Breast epithelium (tissue), 4 donors: ENCODE measurements at places on chromosomes 4 and X. TPM values are rescaled to one million over a fixed set of nuclear protein-coding genes. Genes with fewer than 3 reads are reported as not detected.

DNA sequence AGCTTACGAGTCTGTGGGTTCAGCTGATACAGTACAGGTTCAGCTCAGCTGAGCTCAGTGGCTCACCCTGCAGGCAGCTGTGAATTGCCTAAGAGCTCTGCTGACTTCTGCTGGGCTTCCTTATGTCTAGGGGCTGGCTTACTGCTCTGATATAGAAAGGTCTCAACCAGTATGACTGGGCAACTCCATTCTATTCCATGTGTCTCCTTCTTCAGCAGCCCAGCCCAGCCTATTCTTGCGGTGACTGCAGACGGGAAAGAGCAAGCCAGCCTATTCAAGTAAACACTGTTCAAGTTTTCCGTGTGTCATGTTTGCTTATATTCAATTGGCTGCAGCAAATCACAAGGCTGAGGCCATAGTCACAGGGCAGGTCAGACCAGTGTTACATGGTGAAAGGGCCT, 615.4 kb upstream of the ZFP42 start:
- DNase-seq = no peak

GRCh38 chr4:182425302-182425701, 182.1 kb downstream of the TENM3 start:
- DNase-seq = no peak

Gene BRS3
- not detected for total RNA-seq

Gene MBNL3
- 7.5 TPM for total RNA-seq

DNA sequence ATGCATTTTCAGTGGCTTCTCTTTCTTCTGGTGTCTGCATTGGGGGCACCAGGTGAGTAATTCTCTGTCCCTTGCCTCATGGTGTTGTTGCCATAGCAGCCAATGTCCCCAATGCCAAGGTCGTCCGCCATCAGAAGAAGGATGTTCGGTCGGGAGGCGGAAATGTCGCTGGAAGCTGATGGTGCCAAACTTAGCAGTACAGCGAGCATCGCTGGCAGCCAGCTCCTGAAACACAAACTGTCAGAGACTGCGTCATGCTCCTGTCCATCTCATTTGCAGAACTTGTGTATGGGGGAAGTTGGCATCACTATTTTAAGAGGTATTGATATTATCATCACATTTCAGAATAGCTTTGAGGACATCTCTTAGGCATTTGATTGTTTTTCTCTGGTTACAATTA, 29.1 kb upstream of the ARSD start:
- DNase-seq = no peak

Gene BEX1
- 1.3 TPM for total RNA-seq

GRCh38 chr4:142405021-142405694, 440.9 kb downstream of the INPP4B start:
- no peak for DNase-seq

- no peak for DNase-seq
Observed at GRCh38 chrX:104411800-104412199, 154.2 kb upstream of the IL1RAPL2 start.

- no peak for DNase-seq
Observed at GRCh38 chr4:43148481-43148880, 256.0 kb downstream of the GRXCR1 start.

DNA sequence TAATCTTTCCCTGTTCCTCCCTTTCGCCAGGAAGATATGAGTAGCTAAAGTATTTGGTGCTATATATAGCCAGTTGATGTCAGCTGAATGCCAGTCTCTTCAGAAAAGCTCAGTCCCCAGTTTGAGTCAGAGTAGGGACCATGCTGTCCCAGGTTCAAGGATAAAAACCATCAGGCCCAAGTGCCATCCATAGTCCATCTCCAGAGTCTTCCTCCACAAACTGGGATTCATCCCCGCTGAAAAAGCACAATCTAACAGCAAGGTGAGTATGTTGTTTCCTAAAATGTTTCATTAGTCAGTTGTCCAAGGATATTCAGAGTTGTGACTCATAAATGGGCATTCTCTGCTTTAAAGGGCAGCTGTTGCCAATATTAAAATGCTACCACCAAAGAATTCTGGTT, at the start of gene MYOZ2:
MYOZ2 (plus strand) TSS at position 112 of the 401 bp plus-strand sequence. CDS start 694 bp downstream, outside the sequence.
- no peak for DNase-seq

GRCh38 chr4:40481977-40482376, 146.8 kb downstream of the CHRNA9 start:
- DNase-seq = no peak

Gene HEPH
- total RNA-seq = 8.8 TPM

- no peak for DNase-seq
Observed at GRCh38 chrX:138859421-138859820, 147.9 kb upstream of the FGF13 start.

DNA sequence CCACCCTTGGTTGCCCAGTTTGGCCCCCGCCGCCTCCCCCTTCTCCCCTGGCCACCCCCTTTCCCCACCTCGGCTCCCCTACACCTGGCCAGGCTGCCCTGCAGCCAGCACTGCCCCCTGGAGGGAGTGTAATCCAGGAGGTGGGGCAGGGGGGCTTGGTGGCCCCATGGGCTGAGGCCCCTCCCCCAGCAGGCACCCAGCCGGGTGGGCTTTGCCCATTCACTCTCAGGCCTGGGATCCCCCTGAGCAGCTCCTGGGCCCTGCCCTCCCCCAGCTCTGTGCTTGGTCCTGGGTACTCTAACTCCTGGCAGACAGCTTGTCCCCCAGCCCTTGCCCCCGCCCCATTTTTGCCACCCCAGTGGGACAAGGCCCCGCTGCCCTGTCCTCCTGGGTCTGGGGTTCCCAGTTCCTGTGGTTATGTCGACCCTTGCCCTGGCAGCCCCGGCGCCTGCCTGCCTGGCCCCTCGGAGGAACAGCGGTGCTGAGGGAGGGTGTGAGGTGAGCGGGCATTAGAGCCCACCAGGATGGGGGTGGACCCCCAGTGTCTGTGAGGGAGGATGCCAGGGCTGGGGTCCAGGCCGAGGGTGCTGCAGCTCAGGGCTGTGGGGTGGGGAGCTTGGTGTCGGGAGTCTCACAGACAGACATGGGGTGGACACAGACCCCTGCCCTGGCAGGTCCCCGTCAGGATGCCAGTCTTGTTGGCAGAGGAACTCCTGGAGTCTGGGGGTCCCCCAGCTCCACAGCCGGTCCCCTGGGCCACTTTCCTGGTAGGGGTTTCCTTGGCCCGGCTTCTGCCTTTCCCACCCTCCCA, 10.2 kb downstream of the NAT8L start:
- DNase-seq = no peak

DNA sequence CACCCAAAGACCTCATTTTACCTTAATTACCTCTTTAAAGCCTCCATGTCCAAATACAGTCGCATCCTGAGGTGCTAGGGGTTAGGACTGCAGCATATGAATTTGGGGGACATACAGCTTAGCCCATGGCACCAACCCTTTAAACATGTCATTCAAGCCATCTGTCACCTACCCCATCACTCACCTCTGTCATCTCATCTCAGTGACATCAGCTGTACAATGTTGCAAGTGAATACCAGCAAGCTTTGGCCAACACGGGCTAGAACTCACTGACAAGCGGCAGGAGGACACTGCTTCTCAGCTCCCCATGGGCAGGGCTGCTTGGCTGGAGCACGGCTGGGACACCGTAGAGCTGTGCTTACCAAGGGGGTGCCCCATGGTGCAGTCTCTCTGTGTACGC, 107.5 kb downstream of the STK32B start:
- no peak for DNase-seq

DNA sequence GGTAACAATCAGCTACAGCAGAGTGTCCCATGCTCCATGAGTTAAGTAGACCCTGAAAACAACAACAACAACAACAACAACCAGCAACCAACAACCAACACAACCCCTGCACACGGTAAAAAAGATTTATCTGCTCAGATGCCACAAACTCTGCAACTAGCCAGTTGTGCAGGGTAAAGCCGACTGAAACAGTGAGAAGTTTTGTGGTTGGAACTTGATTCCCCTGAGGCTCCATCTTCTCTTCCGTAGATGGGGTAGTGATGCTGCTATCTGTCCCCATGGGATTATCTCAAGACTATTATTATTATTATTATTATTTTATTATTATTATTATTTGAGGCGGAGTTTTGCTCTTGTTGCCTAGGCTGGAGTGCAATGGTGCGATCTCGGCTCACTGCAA, 50.6 kb upstream of the RAPGEF2 start:
- DNase-seq = no peak

- DNase-seq = no peak
Observed at GRCh38 chr4:78370631-78371372, 180.8 kb upstream of the ANXA3 start.

- DNase-seq = no peak
Observed at GRCh38 chr4:32219306-32220075, 1499.3 kb downstream of the PCDH7 start.

- DNase-seq = no peak
Observed at GRCh38 chrX:24423960-24424359, 41.1 kb upstream of the PDK3 start.

GRCh38 chrX:39816871-39817731, 280.7 kb downstream of the BCOR start:
- no peak for DNase-seq

GRCh38 chr4:20901851-20902250, 201.6 kb downstream of the PACRGL start:
- DNase-seq = no peak

Gene CABS1
- not detected for total RNA-seq

DNA sequence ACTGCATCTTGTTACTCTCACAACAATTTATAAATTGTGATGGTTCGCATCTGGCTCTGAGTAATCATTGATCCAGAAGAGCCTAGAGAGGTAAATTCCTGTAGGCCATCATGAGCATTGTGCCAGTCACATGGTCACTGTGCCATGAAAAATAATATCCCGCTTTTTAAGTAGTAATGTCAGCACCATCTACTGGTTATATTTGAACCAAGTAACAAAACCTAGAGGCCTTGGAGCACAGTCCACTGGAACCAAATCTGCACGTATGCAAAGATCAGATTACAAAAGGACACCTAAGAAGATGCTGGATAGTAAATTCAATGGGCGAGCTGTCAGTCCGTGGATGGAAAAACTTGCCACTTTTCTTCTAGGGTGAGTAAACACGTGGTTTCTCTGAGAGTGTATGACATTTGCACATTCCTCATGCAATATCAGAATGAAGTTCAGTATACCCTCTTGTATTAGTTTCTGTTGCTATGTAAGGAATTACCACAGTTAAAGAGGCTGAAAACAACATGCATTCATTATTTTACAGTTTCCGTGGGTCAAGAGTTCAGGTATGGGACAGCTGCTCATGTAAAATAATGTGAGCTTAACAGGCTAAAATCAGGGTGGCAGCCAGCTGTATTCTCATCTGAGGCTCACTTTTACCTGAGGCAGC, 26.8 kb downstream of the FAM114A1 start:
- DNase-seq = no peak

DNA sequence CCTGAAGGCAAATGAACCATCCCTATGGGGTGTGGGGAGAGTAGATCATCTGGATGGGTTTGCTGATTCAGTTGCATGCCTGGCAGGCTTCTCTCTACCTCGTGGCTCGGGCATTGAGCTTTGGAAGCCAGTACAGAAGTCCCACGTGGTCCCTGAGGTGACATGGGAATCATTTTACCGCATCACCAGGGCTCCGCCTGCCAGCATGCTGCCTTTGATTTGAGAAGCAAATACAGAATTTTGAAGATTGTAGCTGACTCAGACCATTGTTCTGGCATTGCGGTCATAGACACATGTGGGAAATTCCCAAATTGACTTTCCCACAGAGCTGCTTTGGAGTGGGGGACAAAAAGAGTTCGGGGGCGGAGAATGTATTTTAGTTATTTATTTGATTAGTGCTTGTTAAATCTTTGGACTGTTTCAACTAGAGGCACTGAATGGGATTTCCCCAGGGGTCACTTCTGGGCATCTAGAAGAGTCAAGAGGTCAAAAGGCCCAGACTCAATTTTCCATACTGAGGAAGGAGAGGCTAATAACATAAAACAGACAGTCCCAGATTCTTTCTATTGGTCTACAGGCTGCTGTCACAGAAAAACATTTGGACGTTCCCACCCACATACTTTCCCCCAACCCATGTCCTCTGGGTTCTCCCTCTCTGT, 79.3 kb downstream of the NHSL2 start:
- DNase-seq = no peak

- DNase-seq = no peak
Observed at GRCh38 chrX:118347131-118347530, 1.2 kb downstream of the WDR44 start.

Gene ALPK1
- 59.3 TPM for total RNA-seq
